Aorta (tissue), 5 donors: ENCODE measurements at places on chromosomes 4 and X. TPM values are rescaled to one million over a fixed set of nuclear protein-coding genes. Genes with fewer than 3 reads are reported as not detected.

DNA sequence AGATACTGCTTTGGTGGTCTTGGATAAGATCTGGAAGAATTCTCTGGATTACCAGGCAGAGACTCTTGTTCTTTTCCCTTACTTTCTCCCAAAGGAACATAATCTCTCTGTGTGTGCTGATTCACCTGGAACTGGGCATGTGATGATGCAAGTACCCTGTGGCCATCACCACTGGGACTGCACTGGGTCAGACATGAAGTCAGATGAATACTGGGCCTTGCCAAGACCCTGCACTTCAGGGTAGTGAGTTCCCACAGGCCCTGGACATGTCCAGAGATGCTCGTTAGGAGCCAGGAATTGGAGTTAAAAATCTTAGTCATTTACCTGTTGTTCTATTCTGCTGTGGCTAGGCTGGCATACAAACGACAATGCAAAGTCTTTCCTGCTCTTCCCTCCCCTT, 290.1 kb upstream of the BMP3 start:
- DNase-seq: no peak

- DNase-seq: no peak
These were observed 482 bp upstream of the SHOX start for GRCh38 chrX:630007-630611.

GRCh38 chr4:8709050-8709728, 116.6 kb downstream of the CPZ start:
- DNase-seq: peak; percentile 26

DNA sequence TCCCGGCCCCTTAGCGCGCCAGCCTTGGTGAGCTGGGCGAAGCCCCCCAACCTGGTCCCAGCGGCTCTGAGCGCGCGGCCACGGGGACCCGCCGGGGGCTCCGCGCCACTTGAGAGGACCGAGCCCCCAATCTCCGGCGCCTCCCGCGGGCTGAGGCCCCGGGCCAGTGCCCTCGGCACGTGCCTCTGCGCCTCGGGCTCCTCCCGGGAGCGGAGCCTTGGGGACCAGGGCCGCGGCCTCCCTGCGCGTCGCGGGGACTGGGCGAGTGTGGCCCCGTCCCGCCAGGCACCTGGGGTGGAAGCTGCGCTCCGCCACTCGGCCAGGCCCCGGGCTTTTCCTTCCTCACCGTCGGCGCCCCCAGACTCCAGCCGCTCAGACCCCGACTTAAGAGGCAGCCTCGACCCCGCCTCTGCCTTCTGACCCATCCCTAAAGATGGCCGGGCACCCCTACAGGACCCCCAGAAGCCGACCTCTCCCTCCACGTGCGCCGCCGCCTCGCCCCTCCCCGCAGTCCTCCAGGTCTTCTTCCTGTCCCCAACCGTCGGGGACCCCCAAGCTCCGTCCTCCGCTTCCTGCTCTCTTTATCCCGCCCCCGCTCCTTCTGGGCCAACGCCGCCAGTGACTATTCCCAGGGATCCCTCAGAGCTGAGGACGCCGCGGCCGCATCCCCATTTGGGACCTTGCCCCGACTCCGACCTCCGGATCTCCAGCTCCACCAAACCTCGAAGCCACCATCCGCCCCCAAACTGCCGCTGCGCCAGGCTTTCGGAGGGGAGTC, 752 bp downstream of the ERAS start:
- DNase-seq: peak; percentile 70

- DNase-seq: no peak
These were observed 28.6 kb downstream of the AGA start for GRCh38 chr4:177413656-177414055.

GRCh38 chr4:184369871-184370270, 104.5 kb downstream of the IRF2 start:
- no peak for DNase-seq

GRCh38 chr4:158875455-158875854, 106.6 kb downstream of the FNIP2 start:
- DNase-seq: no peak

DNA sequence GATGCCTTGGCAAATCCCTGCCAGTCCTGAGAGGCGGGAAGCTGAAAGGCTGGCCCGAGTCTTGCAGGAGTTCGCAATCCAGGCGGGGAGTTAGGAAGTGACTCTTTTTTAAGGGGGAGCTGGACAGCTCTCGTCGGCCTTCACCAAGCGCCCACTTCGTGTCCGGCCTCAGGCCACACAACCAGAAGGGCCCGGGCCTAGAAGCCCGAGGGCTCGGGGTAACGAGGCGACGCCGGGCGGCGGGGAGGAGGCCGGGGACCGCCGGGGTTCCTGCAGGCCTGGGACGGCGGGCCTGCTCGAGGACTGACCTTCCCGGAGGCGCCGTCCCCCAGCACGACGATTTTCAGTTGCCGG, 395 bp downstream of the RAB28 start:
- peak; percentile 71 for DNase-seq

GRCh38 chrX:47808904-47809788, 27.6 kb upstream of the ZNF81 start:
- DNase-seq: no peak

- DNase-seq: peak; percentile 51
These were observed 1053.0 kb upstream of the IGFBP7 start for GRCh38 chr4:58163156-58163555.

GRCh38 chr4:161680146-161680545, 483.7 kb downstream of the FSTL5 start:
- no peak for DNase-seq

DNA sequence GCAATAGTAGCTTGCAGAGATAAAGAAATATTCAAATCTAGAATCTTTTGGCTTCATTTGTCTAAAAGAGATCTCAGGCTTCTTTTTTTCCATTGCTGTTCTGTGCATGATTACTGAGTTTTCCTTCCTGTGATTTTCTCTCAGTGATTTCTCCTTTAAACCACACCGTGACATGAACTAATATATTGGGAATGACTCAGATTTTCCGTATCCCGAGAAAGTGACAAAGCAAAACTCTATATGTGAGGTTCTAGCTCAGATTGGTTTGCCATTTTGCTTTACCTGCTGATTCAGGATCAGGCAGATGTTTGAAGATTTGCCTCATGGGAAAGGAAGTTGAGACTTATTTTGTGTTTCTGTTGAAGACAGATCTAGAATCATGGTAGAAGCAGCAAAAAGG, 59.4 kb downstream of the MTHFD2L start:
- DNase-seq: no peak

GRCh38 chrX:78687586-78687985, 28.5 kb upstream of the RTL3 start:
- no peak for DNase-seq

DNA sequence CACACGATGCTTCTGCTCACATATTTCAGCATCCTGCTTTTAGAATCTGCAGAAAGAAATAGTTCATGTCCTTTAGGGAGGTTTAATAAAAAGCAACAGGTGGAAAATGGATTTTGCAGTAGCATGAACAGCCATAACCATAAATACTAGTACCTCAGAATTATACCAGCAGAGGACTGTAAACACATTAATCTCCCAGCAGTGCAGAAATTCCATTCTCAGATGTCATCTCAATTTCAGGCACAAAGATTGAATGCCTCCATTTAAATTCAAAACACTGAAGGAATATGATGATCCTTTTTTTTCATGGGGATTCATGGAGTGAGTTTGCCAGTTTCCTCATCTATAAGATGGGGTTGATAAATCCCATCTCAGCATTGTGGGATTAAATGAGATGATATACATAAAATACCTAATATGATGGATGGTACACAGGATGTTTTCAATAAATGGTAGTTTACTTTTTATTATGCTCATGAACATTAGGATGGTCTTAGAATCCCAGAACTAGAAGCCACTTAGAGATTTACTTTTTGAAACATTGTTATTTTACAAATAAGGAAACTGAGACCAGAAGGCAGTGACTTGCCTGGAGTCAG, 566 bp upstream of the LIMCH1 start:
- no peak for DNase-seq

DNA sequence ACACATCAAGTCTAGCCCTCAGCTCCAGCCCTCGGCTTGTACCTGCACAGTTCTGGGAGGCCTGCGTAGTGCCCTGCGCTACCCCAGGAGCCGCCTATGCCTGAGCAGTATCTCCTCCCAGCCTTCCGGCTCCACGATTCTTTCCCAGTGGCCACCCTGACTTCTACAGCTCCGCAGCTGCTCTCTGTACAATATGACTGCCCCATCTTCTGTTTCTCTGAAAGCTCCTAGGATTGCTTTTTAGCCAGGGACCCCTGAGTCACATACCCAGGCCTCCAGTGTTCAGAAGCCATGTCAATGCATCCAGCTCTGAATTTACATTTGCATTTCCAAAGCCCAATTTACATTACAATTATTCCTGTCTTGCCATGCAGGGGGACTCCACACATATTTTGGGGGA, 135.5 kb downstream of the PJA1 start:
- DNase-seq: no peak

The KIF4A gene
- 0.66 TPM for total RNA-seq

The CXCL8 gene
- total RNA-seq: 7.8 TPM

The CLGN gene
- not detected for total RNA-seq

The FAM133A gene
- total RNA-seq: 0.63 TPM

The VCX2 gene
- total RNA-seq: not detected

The AREG gene
- total RNA-seq: 22.4 TPM

The KLF8 gene
- 23.6 TPM for total RNA-seq

The MTTP gene
- 0.65 TPM for total RNA-seq

The HTR2C gene
- total RNA-seq: not detected

The ADAMTS3 gene
- 4.2 TPM for total RNA-seq
